Ecto neural progenitor cell (in vitro differentiated cells): ENCODE measurements at places on chromosomes 6 and 20.

- DNase-seq, result no peak
These were observed 201.4 kb downstream of the TMEM242 start for GRCh38 chr6:157121897-157122296.

DNA sequence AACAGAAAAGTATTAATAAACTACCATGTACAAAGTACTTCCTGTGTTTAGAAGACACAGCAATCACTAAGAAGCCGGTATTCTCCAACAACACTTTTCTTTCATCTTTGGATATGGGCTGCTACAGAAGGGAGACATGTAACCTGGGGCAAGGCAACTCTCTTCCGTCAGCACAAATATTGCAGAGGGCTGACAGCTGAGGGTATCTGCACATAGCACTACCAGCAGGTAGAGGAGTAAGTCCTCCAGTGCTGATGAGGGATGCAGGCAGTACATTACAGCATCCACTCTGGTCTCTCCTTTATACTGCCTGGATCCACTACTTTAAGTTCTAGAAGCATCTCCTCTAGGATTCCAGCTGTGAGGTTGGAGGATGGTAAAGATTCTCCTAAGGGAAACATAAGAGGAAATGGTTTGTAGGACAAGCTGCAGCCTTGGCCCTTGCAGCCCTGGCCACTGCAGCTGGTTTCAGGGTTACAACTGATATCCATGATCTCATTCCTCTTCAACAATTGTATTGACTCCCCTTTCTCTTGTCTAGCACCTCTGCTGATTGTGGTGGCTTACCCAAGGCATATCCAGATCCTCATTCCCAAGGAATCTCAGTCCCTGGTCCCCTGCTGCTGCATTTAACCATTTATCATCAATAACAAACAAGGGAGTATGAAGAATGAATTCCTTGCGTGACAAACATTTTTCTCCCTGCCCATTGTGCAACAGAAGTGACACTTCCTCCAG is 110.7 kb upstream of the ADGRF1 start:
- DNase-seq, result no peak

GRCh38 chr6:16539086-16539931 is 222.0 kb downstream of the ATXN1 start:
- DNase-seq, result no peak

DNA sequence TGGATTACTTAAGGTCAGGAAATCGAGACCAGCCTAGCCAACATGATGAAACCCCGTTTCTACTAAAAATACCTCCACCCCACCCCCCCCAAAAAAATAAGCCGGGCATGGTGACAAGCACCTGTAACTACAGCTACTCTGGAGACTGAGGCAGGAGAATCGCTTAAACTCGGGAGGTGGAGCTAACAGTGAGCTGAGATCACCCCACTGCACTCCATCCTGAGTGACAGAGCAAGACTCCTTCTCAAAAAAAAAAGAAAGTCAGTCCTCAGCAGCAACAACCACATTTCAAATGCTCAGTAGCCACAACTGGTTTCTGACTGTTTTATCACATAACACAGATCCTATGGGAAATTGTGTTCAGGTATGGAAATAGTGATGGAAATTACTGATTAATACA is 135.3 kb downstream of the HFE start:
- DNase-seq, result no peak

DNA sequence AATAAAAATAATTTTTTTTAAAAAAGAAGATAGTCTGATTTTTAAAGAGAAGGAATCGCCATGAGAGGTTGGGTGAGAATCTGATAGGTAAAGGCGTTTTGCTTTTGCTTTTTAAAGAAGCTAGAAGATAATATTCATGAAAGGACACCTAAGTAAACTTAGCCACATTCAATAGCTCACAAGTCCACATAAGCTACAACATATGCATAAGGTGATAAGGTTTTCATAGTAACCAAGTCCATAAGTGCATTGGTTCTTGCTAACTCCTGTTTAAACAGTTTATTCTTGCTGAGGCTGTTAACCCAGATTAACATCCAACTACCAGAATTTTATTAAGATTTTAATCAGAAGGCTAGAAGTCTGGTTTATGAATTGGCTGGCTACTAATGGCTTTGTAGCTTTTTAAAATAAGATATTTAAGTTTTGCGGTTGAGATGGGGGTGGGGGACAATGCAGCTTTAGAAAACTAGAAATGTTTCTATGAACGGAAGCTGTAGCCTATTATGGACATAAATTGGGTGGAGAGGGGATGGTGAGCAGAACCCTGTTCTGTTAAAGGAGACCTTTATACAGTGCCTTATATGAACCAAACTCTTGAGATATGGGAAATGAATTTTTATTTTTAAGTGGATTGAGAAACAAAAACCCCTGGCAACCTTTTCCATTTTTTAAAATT is 235.1 kb downstream of the ZFAND3 start:
- DNase-seq, result no peak

GRCh38 chr6:165850434-165851019 is 187.5 kb upstream of the PDE10A start:
- DNase-seq, result peak; percentile 77

- DNase-seq, result no peak
These were observed 38.2 kb downstream of the OR2B2 start for GRCh38 chr6:27874016-27874415.

DNA sequence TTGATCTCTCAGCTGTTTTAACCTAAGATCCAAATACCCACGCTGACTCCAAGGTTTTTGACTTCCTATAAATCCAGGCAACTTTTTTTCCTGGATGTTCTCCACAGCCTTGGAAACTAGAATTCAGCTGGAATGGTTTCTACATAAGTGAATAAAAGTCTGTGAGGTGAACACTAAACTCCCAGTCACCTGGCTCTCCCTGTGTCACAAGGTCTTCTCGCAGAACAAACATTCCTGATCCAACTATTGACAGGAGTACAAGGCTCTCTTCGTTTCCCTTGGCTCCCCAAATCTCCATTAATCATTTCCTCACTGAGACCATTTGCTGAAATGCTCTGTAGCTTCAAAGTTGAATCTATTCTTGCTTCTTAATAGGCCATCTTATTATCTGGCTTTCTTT is 265.7 kb downstream of the ADGRG6 start:
- no peak for DNase-seq

DNA sequence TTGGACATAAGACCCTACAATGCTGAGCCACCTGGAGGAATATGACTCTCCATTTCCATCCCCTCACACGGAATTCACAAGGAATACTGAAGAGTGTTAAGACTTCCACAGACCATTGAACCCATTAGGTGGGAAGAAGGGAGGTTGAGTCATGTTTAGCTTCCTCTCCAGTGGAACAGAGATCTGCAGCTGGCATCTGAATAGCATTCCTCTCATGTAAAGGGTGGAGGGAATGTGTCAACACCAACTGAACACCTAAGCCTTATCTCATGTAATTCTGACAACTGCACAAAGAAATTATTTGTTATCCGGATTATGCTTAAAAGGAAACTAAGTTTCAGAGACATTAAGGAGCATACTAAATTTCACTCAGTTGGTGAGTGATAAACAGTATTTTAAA is 705.9 kb downstream of the MAFB start:
- no peak for DNase-seq

GRCh38 chr20:17619351-17620093 is 49.6 kb downstream of the DSTN start:
- DNase-seq, result peak; percentile 25

DNA sequence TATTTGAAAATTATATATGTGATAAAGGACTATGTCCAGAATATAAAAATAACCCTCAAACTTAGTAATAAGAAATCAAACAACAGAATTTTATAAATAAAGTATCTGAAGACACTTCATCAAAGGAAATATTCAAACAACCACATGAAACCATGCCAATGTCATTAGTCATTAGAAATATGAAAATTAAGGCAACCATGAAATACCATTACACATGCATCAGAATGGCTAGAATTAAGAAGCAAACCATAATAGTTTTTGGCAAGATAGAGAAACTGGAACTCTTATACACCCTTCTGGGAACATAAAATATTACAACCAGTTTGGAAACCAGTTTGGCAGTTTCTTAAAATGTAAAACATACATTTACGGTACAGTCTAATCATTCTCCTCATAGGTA is 137.2 kb upstream of the ADGRB3 start:
- DNase-seq, result no peak

DNA sequence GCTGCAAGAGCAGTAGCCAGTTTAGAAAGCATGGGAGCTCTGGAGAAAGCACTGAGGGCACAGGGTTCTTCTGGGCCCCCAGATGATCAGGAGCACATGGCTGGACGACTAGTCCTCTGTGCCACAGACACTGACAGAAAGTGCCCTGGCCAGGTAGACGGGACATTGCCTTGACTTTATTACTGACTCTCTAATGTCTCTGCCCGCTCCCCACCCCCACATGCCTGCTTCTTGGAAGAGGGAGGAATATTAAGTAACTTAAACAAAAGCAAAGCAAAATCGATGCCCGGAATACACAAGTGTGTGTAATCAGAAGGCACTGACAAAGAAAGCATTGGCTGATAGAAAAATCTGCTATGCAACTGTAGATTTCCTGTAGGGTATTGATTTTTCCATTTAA is 99.3 kb downstream of the SOBP start:
- no peak for DNase-seq

DNA sequence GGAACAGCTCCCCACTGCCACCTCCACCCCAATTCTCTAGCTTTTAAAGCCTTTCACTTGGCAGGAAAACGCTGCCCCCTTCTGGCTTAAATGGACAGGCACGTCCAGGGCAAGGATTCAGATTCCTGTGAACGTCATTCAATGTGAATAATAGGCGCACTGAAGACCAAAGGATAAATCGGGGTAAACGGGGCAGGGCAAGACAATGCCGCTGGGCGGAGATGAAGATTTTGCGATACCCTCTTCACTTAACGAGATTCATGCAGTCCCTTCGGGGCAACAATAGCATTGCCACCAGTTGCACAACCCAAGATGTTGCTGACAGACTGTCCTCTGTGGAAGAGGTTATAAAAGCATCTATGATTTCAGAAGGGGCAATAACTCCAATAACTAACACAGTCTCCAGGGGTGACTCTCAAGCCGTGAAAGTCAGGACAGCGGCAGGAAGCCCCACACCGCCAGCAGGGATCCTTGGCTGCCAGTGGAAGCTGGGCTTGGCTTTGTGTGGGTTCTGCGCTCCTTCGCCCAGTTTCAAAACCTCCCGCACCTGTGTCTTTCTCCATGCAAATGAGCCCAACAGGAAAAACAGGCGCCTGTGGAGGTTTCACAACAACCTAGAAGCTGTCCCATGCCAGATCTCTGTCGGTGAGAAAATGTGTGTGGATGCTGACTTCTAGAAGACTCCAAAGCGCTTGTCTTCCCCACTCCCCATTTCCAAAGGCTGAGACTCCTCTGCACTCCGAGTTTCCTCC is 291.8 kb downstream of the BMP7 start:
- DNase-seq, result peak; percentile 82

GRCh38 chr6:123226398-123226797 is 230.4 kb downstream of the CLVS2 start:
- no peak for DNase-seq

GRCh38 chr6:163707387-163708355 is 293.2 kb downstream of the QKI start:
- no peak for DNase-seq

- DNase-seq, result peak; percentile 59
These were observed 174.9 kb upstream of the C6orf118 start for GRCh38 chr6:165484178-165484889.

DNA sequence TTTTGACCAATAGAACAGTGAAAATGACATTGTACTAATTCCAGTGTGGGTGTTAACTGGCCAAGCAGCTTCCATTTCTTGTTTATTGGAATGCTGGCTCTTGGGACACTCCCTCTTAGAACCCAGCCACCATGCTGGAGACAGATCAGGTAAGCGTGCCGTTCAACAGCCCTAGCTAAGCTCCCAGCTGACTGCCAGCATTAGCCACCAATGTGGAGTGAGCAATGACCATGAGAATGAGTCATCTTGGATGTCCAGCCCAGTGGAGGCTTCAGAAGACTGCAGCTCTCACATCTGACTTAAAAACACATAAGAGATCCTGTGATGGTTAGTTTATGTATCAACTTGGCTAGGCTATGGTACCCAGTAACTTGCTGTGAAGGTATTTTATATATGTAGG is 3.0 kb upstream of the LINC00237 start:
- DNase-seq, result no peak

- DNase-seq, result no peak
These were observed 40.9 kb downstream of the JAG1 start for GRCh38 chr20:10632721-10633509.

- no peak for DNase-seq
These were observed 13.4 kb downstream of the ZNF318 start for GRCh38 chr6:43355862-43356590.

DNA sequence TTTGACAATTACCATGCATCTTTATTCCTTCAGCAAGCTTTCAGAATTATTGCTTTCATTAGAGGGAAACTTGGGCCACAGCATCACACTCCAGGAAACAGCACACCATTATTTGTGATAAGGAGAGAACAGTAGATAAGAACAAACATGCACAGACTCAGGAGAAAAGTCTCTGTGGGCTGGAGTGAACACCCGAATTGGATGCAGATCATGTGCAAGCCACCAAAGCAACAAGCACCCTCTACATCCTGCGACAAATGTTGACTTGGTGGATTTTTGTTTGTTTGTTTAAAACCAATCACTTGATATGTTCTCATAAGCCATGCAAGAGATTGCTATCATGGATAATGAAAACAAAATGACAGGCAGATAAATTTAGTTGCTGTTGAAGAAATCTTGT is 67.7 kb upstream of the ZFP64 start:
- no peak for DNase-seq

- no peak for DNase-seq
These were observed 33.3 kb downstream of the EPB41L2 start for GRCh38 chr6:131029626-131030297.

GRCh38 chr6:144786825-144787224 is 501.7 kb downstream of the UTRN start:
- DNase-seq, result no peak

DNA sequence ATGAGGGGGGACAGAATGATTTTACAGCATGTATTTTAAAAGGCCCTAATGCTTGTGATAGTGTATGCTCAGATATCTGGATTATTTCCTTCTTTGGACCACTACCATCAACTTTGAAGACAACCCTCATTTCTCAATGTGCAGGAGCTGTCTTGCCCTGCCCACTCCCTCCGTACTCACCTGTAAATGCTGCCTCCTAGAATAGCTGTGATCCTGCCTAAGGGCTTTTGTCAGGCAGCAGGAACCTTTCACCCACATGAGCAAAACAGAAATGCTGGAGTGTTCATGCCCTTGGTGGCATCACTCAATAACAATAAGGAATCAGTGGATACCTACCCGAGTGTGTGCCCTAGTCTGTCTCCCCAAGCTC is 723.6 kb upstream of the FLRT3 start:
- DNase-seq, result no peak

- no peak for DNase-seq
These were observed 224.8 kb upstream of the MARCKS start for GRCh38 chr6:113632220-113632864.

- no peak for DNase-seq
These were observed 78.4 kb upstream of the TMEM170B start for GRCh38 chr6:11459079-11459610.

DNA sequence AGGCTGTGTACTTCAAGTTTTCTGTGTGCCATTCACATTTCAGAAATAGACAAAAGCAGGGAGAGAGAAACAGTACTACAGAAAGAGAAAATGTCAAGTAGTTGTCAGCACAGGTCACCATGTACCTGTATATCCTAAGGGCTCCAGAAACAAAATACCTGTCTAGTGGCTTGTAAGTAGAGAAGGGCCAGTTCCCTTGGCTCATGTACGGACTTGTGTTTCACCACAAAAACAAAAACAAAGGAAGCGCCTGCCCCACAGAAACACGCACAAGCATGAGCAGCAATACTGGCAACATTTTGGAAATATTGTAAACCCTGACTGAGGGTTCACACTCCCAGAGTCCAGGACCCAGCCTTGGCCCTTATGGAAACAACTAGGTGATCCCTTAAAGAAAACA is 44.3 kb downstream of the CNKSR3 start:
- no peak for DNase-seq
